CD4-positive, alpha-beta T cell treated with Interleukin-12 subunit alpha and Interleukin-12 subunit beta, for 1 hour (primary cell): ENCODE measurements at places on chromosomes 16 and 17.

DNA sequence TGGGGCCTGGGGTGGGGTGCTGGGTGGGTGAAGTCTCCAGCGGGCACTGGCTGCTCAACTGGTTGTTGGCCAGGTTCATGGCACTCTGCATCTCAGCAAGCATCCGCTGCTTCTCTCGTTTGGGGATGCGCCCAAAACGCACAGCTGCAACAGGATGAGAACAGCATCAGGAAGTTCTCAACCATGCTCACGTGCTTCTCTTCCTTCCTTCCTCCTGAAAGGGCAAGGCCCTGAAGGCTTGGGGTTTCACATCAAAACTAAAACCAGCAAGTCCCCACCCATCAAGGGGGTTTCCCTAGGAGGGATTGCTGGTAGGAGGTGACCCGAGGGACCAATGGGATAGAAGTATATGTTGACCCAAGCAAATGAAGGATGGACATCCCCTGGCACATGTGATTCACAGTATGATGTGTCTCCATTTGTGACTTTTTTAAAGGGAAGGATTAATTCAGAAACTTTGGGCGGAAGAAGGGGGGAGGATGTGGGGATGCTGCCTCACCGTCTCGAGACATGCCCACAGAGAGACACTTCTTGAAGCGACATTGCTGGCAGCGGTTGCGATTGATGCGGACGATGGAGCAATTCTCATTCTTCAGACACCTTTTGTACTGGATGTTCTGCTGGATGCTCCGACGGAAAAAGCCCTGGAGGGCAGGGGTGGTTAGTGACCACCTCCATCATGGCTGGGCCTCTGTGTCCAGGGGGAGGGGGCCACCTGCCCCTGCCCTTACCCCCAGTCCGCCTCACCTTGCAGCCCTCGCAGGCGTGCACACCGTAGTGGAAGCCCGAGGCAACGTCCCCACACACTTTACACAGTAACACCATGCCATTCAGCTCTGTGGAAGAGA lies 4.2 kb downstream of the NR1D1 start:
- DNase-seq, result peak; percentile 96

DNA sequence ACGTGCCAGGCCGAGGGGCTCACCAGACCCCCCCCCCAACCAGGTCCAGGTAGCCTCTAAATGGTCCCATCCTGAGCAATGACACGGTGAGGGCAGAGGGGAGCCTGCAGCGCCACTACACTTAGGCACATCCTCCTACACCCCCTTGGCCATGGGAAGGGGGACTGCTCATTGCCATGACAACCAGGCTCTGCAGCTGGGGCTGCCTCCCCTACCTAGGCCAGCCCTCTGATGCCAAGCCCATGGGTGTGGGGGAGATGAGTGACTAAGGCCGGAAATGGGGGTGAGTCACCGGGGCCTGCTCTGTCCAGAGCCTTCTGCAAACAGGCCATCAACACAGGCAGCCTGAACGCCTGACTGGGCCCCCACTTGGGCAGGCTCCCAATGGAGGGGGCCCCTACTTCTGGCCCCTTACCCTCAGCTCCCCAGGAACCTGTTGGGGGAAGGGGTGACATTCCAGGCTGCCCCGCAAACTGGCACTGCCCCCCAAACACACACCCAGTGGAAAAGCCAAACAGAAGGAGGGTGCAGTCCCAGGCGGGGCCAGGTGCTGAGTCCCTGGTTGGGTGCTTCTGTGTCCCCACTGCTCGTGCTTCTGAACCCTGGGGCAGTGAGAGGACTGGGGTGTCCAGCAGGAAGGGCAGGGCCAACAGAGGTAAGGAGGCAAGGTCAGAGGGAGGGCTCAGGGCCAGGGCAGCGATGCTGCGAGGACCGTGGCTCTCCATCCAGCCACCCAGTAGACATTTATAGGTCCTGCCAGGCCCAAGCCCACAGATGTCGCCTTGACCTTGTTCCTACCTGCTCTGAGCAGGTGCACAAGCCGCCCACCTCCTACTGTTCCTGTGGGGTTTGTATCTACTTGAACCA lies 8.2 kb downstream of the PLCD3 start:
- DNase-seq, result peak; percentile 26

DNA sequence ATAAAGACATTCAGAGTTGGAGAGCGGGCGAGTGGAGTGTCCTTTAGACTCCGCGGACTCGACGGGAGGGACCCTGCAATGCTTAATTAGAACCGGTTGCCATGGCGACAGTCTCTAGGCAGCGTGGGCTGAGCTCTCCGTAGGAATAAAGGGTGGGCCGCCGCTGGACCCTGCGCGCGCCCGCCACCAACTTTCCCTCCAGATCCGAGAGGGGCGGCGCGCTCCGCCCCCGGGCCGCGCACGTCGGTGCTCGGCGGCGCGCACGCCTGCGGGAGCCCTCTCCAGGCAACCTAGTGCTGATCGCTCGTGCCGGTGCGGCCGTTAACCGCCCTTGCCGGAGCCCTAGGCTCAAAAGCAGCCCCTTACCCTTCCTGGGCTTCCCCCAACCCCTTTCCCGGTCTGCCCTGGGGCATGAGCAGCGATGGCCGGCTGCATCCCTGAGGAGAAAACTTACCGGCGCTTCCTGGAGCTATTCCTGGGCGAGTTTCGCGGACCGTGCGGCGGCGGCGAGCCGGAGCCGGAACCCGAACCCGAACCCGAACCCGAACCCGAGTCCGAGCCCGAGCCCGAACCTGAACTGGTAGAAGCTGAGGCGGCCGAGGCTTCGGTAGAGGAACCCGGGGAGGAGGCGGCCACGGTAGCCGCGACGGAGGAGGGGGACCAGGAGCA lies at the start of gene PPM1E:
TSS of gene PPM1E (plus strand) at position 278 of the 669 bp plus-strand sequence.
- DNase-seq, result peak; percentile 23

GRCh38 chr16:69329369-69330285 lies 761 bp downstream of the PDF start:
- DNase-seq, result no peak

GRCh38 chr16:23498863-23499262 lies 11.4 kb downstream of the GGA2 start:
- no peak for DNase-seq

GRCh38 chr17:58330997-58331814 lies 2.6 kb upstream of the TSPOAP1 start:
- peak; percentile 80 for DNase-seq

- DNase-seq, result no peak
Measured at GRCh38 chr16:53129281-53130158, 74.7 kb downstream of the CHD9 start.

DNA sequence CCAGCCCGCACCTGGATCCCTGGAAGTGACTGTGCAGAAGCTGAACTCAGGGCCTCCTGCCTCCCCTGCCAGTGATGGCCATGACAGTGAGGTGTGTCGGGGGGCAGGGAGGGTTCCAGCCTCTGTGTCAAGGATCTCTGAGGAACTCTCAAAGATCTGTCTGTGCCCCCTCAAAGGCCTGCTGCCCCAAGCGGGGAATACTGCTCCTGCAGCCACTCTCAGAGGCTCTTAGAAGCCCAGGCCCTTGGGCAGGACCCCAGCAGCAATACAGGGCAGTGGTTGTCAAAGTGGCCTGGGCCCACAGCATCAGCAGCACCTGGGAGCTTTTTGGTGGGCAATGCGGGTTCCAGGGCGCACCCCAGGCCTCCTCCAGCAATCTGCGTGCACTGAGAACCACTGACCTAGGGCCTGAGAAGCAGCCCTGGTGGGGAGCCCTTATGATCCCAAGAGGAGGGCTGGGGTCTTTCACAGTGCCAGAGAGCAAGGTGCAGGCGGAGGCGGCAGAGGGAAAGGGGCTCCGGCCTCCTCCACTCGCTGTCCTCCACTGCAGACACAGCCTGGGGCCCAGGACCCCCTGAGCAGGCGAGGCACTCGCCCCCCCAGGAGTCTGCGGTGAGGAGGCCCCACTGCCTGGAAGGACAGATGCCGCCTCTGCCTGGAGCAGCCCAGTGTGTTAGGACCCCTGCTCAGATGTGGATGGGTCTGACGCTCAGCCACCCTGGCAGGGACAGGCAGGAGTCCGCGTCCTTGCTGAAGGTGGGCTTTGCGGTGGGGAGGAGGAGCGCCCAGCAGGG lies 42.1 kb downstream of the ENGASE start:
- DNase-seq, result no peak

DNA sequence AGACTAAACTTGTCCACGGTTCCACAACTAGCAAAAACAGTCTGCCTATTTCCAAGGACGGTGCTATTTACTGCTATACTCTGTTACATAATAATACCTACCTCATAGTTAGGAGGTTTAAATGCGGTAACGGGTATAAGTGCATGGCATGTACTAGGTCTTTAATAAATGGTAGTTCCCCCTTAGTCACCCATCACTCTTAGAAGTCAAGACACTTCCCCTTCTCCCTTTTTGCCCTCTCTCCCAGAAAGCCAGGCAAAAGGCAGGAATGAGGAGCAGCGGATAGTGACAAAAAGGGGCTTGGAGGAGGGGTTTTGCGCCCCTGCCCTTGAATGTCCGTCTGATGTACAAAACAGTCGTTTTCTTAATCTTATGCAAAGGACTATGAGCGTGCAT lies 1.1 kb upstream of the LSM12 start:
- no peak for DNase-seq

GRCh38 chr17:62703261-62703775 lies 75.8 kb downstream of the MRC2 start:
- no peak for DNase-seq

- DNase-seq, result peak; percentile 41
Measured at GRCh38 chr17:77332981-77333685, 192.4 kb downstream of the SEC14L1 start.
